ENCODE measurements at places on chromosomes 16 and 17. TPM values are rescaled to one million over a fixed set of nuclear protein-coding genes. Genes with fewer than 3 reads are reported as not detected.
A peak's percentile ranks its signal among the peaks of the same experiment; 100 is the strongest.

GRCh38 chr17:40352779-40353394 lies 11.7 kb downstream of the GJD3 start:
- no peaks in the 10 kb centered on the region for H3K27me3 ChIP-seq
- no peak overlapping the region for H3K27ac ChIP-seq
- peaks cover 33% of the 10 kb centered on the region for H3K36me3 ChIP-seq
- H3K4me3 ChIP-seq = no peak overlapping the region
- H3K4me1 ChIP-seq = peaks cover 29% of the 10 kb centered on the region
- no peak for DNase-seq

- H3K27me3 ChIP-seq = peaks cover 5% of the 10 kb centered on the region
- H3K36me3 ChIP-seq = no peaks in the 10 kb centered on the region
- DNase-seq = peak; percentile 38
- peak overlapping the region; percentile 18 for H3K27ac ChIP-seq
- H3K4me1 ChIP-seq = peaks cover 17% of the 10 kb centered on the region
- no peak overlapping the region for H3K4me3 ChIP-seq
These were observed 8.9 kb upstream of the PMP22 start for GRCh38 chr17:15274017-15274416.

- no peaks in the 10 kb centered on the region for H3K36me3 ChIP-seq
- H3K27me3 ChIP-seq = no peaks in the 10 kb centered on the region
- peak; percentile 81 for DNase-seq
- H3K4me1 ChIP-seq = peaks cover 9% of the 10 kb centered on the region
These were observed 109.0 kb upstream of the FAM20A start for GRCh38 chr17:68710035-68710780.

- H3K4me1 ChIP-seq = peaks cover 48% of the 10 kb centered on the region
- no peak overlapping the region for H3K4me3 ChIP-seq
- no peak overlapping the region for H3K27ac ChIP-seq
- no peaks in the 10 kb centered on the region for H3K36me3 ChIP-seq
- DNase-seq = no peak
These were observed 2.2 kb upstream of the MNT start for GRCh38 chr17:2403044-2403443.

GRCh38 chr16:24668481-24669061 lies 60.9 kb upstream of the TNRC6A start:
- no peaks in the 10 kb centered on the region for H3K27me3 ChIP-seq
- H3K4me1 ChIP-seq = peaks cover 15% of the 10 kb centered on the region
- H3K4me3 ChIP-seq = no peak overlapping the region
- peak overlapping the region; percentile 74 for H3K27ac ChIP-seq

- H3K27ac ChIP-seq = no peak overlapping the region
- no peak for DNase-seq
- H3K4me1 ChIP-seq = no peaks in the 10 kb centered on the region
These were observed 43.1 kb downstream of the GPT2 start for GRCh38 chr16:46927273-46927672.

GRCh38 chr17:78534492-78535272 lies 42.5 kb downstream of the DNAH17 start:
- H3K4me3 ChIP-seq = no peak overlapping the region
- H3K27me3 ChIP-seq = peaks cover 11% of the 10 kb centered on the region
- DNase-seq = no peak
- no peaks in the 10 kb centered on the region for H3K36me3 ChIP-seq
- no peaks in the 10 kb centered on the region for H3K4me1 ChIP-seq

DNA sequence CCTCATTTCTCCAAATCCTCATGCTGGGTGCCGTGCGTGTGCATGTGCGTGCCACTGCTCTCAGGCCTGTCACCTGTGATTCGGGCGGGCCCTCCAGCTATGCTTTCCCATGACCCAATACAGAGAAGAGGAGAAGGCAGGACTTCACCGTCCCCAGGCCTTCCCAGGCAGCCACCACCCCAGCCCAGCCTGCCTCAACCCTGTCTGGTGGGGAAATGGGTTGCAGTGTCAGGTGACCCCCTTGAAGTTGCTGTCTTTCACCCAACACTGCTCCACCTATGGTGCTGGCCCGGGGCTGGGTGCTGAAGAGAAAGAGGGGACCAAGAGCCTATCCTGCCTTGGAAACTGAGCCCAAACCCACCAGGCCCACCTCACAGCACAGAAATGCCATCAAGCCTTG lies 94.7 kb downstream of the GOSR1 start:
- no peak overlapping the region for H3K4me3 ChIP-seq
- no peaks in the 10 kb centered on the region for H3K4me1 ChIP-seq
- no peaks in the 10 kb centered on the region for H3K36me3 ChIP-seq
- no peak for DNase-seq

DNA sequence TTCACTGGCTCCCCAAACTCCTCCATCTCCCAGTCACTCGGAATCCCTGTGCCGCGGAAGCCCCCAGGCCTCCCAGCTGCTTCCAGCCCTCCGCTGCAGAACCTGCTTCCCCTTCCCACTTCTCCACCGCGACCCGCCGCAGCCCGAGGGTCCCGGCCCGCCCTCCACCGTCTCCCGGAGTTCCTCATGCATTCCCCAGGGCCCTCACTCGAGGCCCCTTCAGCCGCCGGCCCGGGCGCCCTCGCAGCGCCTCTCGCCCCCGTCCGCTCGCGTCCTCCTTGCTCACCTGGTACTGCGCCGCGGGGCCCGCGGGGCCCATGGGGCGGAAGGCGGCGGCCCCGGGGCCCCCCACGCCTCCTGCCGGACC lies 329 bp downstream of the SMARCD2 start:
- H3K27me3 ChIP-seq = no peaks in the 10 kb centered on the region
- peak overlapping the region; percentile 75 for H3K27ac ChIP-seq
- H3K36me3 ChIP-seq = no peaks in the 10 kb centered on the region
- DNase-seq = no peak

DNA sequence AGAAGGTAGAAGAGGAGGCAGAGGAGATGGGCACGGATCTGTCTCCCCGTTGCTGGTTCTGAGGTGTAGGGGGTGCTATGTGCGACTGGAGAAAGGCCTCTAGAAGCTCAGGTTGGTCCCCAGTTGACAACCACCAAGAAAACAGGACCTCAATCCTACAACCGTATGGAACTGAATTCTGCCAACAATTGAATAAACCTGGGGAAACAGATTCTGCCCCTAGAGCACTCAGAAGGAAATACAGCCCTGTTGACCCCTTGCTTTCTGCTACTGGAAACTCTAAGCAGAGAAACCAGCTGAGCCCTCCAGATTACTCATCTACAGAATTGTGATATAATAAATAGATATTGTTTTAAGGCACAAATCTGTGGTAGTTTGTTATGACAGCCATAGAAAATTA lies 313.0 kb upstream of the GOT2 start:
- no peak for DNase-seq
- no peak overlapping the region for H3K4me3 ChIP-seq
- H3K36me3 ChIP-seq = no peaks in the 10 kb centered on the region
- H3K27me3 ChIP-seq = no peaks in the 10 kb centered on the region
- no peak overlapping the region for H3K27ac ChIP-seq
- no peaks in the 10 kb centered on the region for H3K4me1 ChIP-seq

DNA sequence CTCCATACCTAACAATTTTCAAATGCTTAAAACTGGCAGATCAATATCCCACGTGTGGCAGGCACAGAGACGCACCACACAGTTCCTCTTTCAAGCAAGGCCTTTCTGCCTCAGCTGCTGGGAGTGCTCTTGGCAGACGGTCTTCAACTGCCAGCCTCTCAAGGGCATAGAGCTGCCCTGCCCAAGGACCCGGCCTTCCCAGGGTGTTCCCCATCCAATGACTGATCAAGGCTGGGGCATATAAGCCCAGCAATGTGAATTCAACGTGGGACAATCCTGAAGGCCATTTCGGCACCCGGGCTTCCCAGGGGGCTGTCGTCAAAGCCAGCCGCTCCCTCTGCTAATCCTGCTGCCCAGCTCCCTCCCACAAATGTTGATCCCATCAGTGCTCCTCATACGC lies 107.1 kb downstream of the STX8 start:
- DNase-seq = no peak
- no peaks in the 10 kb centered on the region for H3K36me3 ChIP-seq
- H3K27me3 ChIP-seq = no peaks in the 10 kb centered on the region

DNA sequence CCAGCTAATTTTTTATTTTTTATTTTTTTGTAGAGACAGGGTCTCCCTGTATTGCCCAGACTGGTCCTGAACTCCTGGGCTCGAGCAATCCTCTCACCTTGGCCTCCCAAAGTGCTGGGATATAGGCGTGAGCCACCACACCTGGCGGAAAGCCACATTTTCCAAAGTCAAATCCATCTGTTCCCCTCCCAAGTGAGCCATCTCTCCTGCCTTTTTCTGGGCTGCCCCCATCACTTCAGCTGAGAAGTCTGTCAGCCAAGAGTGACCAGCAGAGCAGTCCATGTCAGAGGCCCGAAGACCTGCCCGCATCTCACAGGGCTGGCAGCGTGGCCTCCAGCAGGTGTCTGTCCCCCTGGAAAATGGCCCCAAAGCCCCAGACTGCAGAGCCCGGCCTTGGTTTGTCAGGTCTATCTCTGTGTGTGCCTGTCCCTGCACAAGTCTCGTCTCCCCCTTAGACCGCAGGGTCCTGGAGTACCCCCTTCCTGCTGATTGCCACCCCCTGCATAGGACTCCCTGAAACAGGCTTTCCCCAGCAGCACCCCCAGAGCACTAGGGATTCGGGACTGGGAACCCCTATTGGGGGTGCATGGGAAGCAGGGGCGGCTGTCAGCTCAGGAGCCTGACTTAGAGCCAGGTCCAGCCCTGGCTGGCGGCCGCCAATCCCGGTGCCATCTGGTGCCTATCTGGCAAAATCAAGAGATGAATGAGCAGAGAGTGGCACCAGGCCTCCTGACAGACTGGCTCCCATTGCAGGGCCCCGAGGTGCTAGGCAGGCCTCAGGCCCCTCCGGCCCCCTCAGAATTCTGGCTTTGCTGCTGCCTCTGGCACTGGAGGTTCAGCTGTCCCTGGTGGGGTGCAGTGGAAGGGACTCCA lies 7.8 kb downstream of the TTYH2 start:
- no peak for DNase-seq
- H3K36me3 ChIP-seq = no peaks in the 10 kb centered on the region
- no peak overlapping the region for H3K27ac ChIP-seq
- no peak overlapping the region for H3K4me3 ChIP-seq

GRCh38 chr17:43142153-43142552 lies 17.0 kb upstream of the BRCA1 start:
- H3K27me3 ChIP-seq = no peaks in the 10 kb centered on the region
- H3K4me3 ChIP-seq = no peak overlapping the region
- H3K4me1 ChIP-seq = no peaks in the 10 kb centered on the region
- H3K36me3 ChIP-seq = no peaks in the 10 kb centered on the region

DNA sequence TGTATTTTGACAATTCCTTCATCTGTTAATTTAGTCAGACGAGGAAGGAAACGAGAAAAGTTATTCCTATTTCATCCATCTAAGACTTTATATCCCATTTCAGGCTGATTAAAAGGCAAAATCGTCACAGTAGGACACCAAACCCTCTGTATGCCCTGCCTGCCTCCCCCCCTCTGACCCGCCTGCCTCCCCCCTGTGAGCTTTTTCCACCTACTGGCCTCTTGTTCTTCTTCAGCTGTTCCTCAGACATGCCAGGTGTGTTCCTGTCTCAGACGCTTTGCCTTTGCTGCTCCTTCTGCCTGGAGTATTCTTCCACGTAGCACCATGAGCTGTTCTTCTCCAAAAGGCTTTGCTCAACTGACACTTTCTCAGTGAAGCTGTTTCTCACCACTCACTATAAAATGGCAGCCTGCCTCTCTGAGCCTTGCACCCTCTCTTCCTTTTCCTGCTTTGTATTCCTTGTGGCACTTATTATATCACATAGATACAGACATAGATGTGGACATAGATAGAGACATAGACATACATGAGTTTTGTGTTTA lies 723.4 kb downstream of the MAF start:
- H3K36me3 ChIP-seq = no peaks in the 10 kb centered on the region
- H3K27me3 ChIP-seq = no peaks in the 10 kb centered on the region
- DNase-seq = no peak

GRCh38 chr16:3364774-3365427 lies 9.2 kb downstream of the OR2C1 start:
- H3K27me3 ChIP-seq = no peaks in the 10 kb centered on the region
- H3K4me3 ChIP-seq = peak overlapping the region; percentile 54
- DNase-seq = peak; percentile 97
- no peaks in the 10 kb centered on the region for H3K36me3 ChIP-seq

GRCh38 chr17:77540975-77541374 lies 400.2 kb downstream of the SEC14L1 start:
- peaks cover 2% of the 10 kb centered on the region for H3K27me3 ChIP-seq
- no peak overlapping the region for H3K4me3 ChIP-seq
- H3K36me3 ChIP-seq = no peaks in the 10 kb centered on the region
- no peak for DNase-seq

- no peak for DNase-seq
- H3K4me1 ChIP-seq = no peaks in the 10 kb centered on the region
- H3K27ac ChIP-seq = no peak overlapping the region
These were observed 84.4 kb downstream of the RPGRIP1L start for GRCh38 chr16:53619235-53619634.

- H3K27me3 ChIP-seq = no peaks in the 10 kb centered on the region
- no peaks in the 10 kb centered on the region for H3K36me3 ChIP-seq
- H3K4me3 ChIP-seq = peak overlapping the region; percentile 51
- no peak for DNase-seq
- peaks cover 4% of the 10 kb centered on the region for H3K4me1 ChIP-seq
- H3K27ac ChIP-seq = no peak overlapping the region
These were observed 670 bp downstream of the TNFSF12 start for GRCh38 chr17:7549401-7550055.

DNA sequence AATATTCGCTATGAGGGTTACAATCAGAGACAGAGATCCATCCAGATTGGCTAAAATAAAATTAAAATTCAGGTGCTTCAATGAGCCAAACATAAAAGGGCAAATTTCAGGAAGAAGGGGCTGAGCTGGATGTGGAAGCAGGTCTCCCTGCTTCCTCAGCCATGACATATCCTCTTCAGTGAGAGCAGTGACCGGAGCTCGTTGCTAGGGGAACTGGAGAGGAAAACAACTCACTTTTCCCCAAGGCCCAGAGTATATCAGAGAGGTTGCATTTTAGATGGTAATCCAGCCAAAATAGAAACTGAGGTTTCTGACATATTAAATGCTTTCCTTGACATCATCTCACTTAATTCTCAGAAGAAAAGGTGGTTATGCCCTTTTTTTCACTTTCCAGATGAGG lies 503.5 kb downstream of the HS3ST4 start:
- no peaks in the 10 kb centered on the region for H3K27me3 ChIP-seq
- H3K4me3 ChIP-seq = no peak overlapping the region
- H3K36me3 ChIP-seq = no peaks in the 10 kb centered on the region
- H3K27ac ChIP-seq = no peak overlapping the region
- no peaks in the 10 kb centered on the region for H3K4me1 ChIP-seq
- DNase-seq = no peak

DNA sequence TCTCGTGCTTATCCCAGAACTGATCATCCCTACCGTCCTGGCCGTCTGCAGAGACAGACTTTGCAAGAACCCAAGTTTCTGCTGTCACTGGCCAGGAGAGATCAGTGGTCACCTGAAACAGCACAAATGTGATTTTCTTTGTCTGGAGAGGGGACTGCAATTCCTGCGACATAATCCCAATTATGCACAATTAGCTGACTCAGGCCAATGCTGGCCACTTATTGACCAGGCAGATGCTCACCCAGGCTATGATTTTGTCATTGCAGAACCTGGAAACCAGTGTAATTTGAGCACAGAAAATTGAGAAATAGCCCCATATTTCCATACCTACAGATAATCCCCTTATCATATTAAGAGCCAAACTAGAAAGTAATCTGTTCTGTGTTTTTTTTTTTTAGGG lies 34.7 kb downstream of the SALL1 start:
- no peaks in the 10 kb centered on the region for H3K27me3 ChIP-seq
- H3K4me3 ChIP-seq = no peak overlapping the region
- H3K36me3 ChIP-seq = no peaks in the 10 kb centered on the region
- no peaks in the 10 kb centered on the region for H3K4me1 ChIP-seq

Gene CACNG3
- not detected for total RNA-seq

Gene C16orf92
- not detected for total RNA-seq

Gene WWOX
- total RNA-seq = 18.2 TPM

Gene FAHD1
- 78.3 TPM for total RNA-seq

Gene CNGB1
- not detected for total RNA-seq

Gene NFAT5
- 33.4 TPM for total RNA-seq

Gene GRAPL
- under 0.01 TPM for total RNA-seq

Gene KIFC3
- 44.9 TPM for total RNA-seq

Gene ABCA8
- total RNA-seq = 47.2 TPM

All from fibroblast of lung (primary cell).